ENCODE measurements at places on chromosomes 12 and 14. TPM values are rescaled to one million over a fixed set of nuclear protein-coding genes. Genes with fewer than 3 reads are reported as not detected.
A peak's percentile ranks its signal among the peaks of the same experiment; 100 is the strongest.

DNA sequence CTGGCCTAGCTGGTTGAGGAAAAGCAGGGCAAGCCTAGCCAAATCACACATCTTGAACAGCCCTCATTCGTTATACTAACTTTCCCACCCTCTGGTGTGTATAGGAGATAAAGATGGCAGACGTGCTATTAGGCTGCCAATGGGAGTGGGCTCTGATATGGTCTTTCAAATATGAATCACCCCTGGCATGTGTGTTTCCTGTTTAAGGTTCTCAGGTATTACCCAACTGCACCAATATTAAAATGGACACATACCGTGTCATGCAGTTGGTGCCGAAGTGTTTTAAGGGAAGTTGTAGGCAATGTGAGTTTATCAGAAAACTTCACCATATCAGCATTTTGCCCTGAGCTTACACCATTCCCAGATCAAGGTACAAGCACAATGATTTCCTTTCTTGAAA lies 33.4 kb downstream of the CHST11 start:
- no peak for DNase-seq

- DNase-seq: no peak
Observed at GRCh38 chr12:98745578-98746391, 100.7 kb downstream of the APAF1 start.

GRCh38 chr14:97538749-97539410 lies 741.7 kb downstream of the VRK1 start:
- DNase-seq: no peak

Gene OR4K5
- total RNA-seq: not detected

DNA sequence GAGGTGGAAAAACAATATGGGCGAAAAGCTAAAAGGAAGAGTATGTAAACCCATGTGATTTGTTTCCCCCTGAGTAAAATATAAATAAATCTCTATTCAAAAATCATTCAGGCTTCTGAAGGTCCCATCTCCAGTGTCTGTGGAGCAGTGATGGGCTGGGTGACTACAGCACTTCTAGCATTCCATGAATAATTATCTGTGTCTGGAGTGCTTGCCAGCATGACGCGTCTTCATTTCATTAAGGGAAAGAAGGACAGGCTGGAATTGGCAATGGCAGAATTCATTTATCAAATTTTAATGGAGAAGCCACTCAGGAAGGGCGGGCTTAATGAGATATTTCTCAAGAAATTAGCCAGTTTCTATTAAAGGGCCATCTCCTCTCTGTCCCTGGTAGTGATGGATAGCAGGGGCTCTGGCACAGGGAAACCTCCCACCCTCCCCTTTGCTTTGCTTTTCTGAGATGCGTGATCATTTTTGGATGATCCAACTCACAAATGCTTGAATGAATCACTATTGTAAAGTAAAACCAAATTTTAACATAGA lies 916.3 kb upstream of the SEL1L start:
- DNase-seq: no peak

DNA sequence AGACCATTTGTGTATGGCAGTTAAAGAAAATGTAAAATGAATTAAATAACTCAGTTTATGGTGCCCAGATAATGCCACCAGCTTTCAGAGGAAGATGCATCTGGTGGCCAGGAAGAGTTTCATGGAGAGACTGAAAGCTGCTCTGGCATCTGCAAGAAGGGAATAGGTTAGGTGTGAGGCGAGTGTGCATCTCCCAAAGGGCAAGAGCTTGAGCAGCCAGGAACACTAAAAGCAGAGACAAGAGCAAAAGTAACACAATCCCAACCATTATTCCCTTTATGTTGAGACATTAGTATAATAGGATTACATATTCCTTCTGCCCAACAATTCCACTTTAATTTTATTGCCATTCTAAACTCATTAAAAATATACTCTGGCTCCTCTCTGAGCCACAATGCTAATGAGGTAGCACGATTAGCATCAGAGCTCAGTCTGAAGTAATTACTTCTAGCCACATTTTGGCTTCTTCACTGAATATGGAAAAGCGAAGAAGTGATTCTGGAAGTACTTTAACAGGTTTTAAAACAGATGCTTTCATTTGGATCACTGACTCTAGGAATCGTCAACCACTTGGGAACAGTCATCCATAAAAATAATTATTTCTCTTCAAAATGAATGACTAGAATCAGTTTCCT lies 309.4 kb upstream of the TMTC1 start:
- no peak for DNase-seq

DNA sequence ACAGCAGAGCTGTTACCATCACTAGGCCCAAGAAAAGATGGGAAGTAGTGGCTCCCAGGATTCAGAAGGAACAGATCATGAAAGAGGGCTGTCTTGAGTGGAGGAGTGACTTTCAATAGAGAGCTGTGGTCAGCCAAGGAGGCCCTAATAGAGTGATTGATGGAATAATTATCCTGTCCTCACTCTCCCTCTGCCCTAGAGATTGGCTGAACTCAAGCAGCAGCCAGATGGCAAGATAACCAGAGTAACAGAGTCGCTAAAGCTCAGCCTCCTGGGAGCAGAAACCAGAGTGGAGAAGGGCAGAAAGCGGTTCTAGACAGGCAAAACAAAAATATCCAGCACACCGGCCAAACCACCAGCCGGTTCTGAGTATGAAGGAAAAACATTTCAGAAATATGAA lies 23.1 kb downstream of the GMFB start:
- no peak for DNase-seq

- no peak for DNase-seq
Observed at GRCh38 chr14:55239320-55239719, 31.9 kb upstream of the FBXO34 start.

GRCh38 chr14:91575469-91576208 lies 65.5 kb upstream of the PPP4R3A start:
- no peak for DNase-seq

- DNase-seq: no peak
Observed at GRCh38 chr12:90896164-90896563, 58.8 kb downstream of the CCER1 start.

Gene PIWIL1
- total RNA-seq: not detected

- no peak for DNase-seq
Observed at GRCh38 chr12:81167694-81168093, 89.8 kb downstream of the ACSS3 start.

DNA sequence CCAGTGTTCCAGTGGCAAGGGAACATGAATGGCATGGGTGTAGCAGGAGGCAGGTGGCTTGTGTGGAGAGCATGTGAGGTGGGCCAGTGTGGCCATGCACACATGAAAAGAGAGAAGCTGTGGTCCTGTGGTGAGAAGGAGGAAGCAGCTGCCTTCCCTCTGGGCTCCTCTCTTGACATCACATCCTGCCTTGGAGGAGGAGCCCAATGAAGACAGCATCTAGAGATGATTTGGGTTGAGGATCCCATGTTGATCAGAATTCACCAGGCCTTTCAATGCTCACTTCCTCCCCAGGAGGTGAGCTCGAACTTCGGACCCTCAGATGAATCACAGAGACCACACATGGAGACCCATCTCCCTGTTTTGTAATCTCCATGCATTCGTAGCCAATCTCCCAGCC lies 82.6 kb downstream of the LRRC74A start:
- DNase-seq: no peak

DNA sequence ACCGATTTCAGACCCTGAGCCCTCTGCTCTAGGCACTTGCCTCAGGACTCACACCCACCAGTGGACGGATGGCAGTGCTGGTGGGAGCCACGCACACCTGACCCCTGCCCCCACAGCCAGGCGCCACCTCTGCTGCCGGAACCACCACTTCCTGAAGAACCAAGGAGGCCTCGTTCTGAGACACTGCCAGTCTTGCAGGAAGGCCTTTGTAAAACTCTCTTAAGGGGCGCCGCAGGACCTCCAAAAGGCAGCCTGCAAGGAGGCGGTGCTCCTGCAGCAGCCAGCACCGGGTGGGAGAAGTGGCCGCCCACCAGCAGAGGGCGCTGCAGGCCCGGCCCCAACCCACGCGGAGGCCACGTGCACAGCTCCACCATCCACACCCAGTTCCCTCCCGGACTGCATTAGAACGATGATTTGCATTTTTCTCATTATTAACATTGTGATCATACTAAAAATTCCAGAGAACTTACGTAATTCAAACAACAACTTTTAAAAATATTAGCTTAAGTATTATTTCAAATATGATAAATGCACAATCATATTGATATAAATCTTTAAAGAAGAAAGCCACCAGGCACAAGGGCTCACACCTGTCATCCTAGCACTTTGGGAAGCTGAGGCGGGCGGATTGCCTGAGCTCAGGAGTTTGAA lies 12.8 kb downstream of the STX2 start:
- DNase-seq: peak; percentile 87

DNA sequence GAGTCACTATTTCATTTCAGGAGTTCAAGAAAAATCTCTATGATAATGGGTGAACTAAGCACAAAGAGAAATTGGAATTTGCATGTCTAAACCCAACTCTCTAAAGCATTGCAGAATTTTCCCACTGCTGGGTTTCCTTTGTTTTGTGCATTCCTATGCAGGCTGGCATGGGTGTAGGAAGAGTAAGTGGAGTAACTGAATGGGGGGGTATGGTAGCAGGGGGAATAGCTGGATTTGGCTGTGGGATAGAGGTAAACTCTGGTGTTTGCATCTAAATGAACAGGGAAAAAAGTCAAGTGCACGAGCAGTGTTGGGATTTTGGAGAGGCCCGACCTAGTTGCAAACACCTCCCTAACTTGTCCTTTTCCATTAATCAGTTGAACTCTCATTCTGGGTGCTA lies 159.1 kb downstream of the ANO4 start:
- DNase-seq: no peak

DNA sequence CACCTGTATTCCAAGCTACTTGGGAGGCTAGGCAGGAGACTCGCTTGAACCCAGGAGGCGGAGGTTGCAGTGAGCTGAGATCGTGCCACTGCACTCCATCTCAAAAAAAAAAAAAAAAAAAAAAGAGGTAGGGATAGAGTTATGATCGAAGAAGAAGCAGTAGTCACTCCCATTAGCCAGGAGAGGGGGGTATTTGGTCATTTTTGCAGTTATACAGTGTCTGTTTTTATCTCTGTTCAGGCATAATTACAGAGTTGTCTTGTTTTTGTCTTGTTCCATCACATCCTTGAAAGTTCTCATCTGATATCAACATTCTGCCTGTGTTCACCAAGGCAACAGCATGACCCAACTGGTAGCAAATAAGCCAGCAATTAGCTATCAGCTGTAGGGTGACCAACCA lies 98.5 kb upstream of the TMPO start:
- DNase-seq: no peak

Gene FUT8
- total RNA-seq: 13.3 TPM

- DNase-seq: no peak
Observed at GRCh38 chr14:72515779-72516770, 377.8 kb downstream of the DPF3 start.

Gene DICER1
- 17.5 TPM for total RNA-seq

DNA sequence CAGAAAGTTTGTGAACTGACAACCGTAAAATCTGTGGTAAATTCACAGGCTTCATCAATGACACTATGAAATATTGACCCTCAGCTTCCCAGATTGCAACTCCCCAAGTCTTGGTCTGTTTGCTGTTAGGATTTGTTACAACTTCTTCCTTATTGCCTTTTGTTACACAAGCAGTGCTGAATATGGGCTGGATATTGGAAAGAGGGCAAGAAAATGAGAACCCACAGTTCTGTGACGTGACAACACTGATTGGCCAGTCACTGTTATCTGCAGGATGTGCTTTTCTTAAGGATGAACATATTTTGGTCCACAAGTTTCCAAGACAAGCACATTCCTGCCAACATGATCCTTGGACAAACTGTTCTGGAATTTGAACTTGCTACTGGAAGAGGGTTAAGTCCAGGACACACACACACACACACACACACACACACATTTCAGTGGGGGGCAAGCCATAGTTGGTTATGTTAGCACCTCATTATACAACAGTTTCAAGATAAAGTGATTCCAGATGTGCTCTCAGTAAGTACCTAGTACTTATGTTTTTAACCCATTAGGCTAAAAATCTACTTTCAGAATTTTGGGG lies 16.6 kb upstream of the SLC38A2 start:
- no peak for DNase-seq

Gene TAS2R20
- total RNA-seq: 0.74 TPM

Gene TCL1B
- not detected for total RNA-seq

GRCh38 chr14:72097173-72097783 lies 165.0 kb downstream of the RGS6 start:
- DNase-seq: no peak

DNA sequence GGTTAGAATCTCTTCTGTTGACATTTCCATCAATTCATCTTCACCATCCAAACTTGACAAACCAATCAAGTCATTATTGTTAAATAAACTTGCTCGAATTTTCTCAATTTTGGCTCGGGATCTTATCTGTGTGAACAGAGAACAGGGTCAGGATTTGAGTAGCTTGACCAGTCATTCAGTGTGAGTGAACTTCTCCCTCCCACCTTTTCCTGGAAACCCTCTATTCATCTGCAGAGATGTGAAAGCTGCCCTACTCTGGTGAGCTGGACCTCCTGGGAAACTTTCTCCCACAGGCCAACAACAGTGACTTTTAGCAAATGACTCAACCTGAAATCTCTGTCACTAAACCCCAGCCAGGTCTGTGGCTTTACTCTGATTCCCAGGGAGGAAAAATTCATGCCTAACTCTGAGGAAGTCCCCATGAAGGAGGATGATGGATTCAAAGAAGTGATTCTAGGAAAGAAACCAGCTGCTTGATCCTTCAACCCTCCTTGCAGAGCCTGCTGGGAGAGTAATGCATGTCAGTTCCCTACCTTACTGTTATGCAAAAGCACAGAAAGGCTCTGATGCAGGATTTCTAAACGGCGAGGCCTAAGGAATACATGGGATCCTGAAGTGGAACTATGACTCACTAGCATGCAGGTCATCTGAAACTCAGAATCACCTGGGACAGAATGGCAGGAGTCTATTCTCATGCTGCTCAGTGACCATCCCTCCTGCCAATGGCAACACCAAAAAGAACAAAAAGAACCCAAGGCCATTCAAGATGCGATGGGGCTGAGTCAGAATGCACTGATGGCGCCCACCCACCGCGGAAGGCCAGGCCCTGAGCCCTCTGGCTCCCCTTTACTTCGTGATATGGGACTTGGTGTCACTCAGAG lies 58.0 kb downstream of the TRAFD1 start:
- no peak for DNase-seq

DNA sequence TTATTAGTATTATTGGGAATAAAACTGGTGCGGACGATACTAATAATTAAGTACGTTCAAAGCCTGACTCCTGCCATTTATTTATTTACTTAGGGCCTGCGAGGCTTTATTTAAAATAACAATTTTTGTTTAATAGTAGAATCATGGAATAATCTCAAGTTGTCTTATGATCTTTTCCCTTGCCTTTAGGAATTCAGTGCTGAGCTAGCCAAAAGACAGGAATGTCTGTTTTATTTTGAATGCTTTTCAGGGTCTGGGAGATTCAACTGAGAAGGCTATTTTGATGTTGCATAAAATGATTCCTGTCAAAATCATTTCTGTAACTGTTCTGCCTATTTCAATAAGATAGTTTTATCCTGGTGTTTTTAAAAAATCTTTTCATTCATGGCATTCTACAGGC lies 489.8 kb downstream of the EGLN3 start:
- no peak for DNase-seq

All from K562 (cell line).